ENCODE measurements at places on chromosomes 5 and 9.
A peak's percentile ranks its signal among the peaks of the same experiment; 100 is the strongest.

DNA sequence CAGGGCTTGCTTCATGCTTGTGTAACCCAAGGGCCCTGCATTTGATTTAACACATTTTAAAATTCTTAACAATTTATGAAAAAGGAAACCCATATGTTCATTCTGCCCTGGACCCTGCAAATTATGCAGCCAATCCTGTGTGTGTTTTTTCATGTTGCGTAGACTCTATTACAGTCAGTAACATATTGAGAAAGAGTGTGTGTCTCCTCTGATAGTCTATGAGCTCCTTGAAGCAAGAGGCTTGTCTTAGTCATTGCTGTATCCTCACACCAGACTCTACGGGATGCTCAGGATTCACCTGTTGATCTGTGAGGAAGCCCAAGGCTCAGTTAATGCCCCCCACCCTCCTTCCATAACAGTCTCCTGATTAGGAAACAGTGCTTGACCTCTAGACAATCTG, 177.3 kb upstream of the DMAC1 start:
- no peak for DNase-seq

- no peak for DNase-seq
These were observed 76.8 kb downstream of the TTLL11 start for GRCh38 chr9:122016309-122016708.

GRCh38 chr9:129126749-129127618, 15.8 kb downstream of the PTPA start:
- DNase-seq, result no peak

DNA sequence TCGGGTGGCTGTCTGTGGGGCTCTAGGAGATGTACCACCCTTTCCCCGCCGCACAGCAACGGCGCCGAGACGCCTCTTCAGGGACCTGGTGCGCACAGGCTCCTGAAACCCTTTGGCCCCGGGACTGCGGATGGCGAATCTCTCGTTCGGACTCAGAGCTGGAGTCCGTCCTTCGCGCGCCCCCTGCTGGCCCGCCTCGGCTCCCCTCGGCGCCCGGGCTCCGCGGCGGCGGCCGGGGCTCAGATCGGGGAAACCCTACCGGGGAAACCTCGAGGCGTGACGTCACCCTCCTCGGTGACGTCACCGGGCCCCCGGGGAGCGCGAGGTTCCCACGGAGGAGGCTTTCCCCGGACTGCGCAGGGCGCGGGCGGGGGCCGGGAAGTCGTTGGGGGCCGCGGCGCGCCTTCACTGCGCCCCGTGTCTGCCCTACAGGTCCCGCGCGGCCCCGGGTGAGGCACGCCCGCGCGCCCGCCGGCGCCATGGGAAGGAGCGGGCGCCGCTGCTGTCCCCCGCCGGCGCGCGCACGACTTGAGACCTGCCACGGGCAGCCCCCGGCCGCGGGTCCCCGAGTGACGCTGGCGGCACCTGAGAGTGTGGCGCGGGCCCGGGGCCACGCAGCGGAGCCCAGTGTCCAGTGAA, 7.9 kb downstream of the PRR7 start:
- DNase-seq, result peak; percentile 88

- no peak for DNase-seq
These were observed 8.8 kb downstream of the LHFPL2 start for GRCh38 chr5:78639791-78640190.

GRCh38 chr9:128733256-128733655, 9.3 kb upstream of the ZDHHC12 start:
- DNase-seq, result peak; percentile 46

GRCh38 chr5:83568186-83568585, 96.6 kb downstream of the VCAN start:
- DNase-seq, result no peak

DNA sequence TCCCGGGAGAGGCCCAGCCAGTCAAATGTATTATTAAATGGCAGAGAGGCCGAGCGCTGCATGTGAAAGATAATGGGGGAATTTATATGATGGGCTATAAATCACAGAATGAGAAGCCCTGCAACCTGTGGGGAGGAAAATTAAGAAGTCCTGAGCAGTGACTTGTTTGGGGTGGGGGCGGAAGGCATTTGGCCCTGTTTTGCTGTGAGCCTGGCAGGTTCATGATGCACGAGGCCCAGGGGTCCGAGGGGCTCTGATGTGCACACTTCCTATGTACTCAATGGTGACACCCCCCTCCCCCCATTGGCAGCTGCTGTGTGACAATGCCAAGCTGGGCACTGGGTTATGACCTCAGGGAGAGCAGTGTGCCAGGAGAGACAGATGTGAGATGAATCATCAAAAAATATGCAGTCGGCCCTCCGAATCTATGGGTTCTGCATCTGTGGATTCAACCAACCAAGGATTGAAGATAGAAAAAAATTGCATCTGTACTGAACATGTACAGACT, 13.7 kb upstream of the DAB2IP start:
- no peak for DNase-seq

DNA sequence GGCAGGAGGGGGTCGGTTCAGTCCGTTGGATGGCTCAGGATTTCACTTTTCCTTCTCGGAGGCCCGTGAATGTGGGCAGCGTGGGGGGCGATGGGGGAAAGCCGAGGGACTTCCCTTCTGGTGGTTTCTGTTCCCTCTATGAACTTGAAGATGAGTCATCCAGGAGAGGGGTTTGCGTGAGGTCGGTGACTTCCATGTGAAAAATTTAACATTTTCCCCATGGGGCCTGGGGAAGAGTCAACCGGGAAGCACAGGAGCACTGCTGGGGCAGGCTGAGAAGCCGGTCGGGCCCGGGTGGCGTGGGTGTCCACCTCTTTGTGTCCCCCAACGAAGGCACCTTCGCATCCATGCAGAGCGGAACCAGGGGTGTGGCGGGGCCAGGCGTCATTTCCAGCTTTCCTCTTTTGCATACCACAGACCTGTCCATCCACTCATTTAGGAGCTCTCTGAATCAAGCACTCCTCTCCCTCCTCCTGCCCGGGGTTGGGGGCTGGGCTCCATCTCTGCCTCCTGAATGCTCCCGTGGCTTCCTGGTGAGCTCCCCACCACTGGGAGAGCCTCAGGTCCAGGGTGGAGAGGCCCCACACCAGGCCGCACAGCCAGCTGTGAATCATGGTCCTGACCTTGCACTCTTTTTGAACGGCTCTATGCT, 68.4 kb downstream of the ANKRD33B start:
- DNase-seq, result no peak

GRCh38 chr5:137332296-137332695, 166.8 kb downstream of the SPOCK1 start:
- DNase-seq, result no peak

DNA sequence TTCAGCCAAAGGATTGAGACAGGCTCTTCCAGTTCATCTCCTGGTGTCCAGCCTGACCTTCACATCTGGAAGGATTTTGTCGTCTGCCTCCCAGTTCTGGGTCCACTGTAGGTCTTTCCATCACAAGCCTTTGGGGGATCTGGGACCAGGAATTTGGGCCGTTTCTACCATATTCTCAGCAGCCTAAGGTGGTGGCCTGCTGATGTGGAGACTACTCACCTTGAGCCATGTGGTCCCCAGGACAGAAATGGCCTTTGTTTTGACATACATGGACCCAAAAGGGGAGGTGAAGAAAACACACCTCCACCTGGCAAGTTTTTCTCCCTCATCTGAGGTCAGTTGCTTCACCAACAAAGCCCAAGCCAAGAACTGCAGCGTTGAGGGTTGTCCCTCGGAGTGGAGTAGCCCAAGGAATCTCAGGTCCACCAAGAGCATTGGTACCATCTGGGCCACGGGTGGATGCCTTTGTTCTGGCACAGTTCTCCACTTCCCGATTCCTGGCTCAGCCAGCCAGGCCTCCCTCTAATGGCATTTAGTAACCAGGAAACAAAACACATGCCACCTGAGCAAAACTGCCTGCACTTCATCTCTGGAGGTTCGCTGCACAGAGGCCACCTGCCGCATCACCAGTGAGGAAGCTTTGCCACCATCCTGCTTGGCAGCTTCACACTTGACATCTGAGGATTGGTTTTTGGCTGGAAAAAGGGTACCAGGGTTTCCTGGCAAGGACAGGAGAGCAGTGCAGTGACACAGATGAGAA, 24.7 kb downstream of the AMBP start:
- DNase-seq, result no peak

- no peak for DNase-seq
These were observed 82.5 kb downstream of the UHRF2 start for GRCh38 chr9:6495466-6495865.

GRCh38 chr5:180621311-180621710, 28.1 kb downstream of the FLT4 start:
- no peak for DNase-seq

- DNase-seq, result no peak
These were observed 186.0 kb downstream of the NR2F1-AS1 start for GRCh38 chr5:93395010-93395409.

Data from omental fat pad (tissue), 4 donors.